ENCODE measurements at places on chromosomes 11 and 22. TPM values are rescaled to one million over a fixed set of nuclear protein-coding genes. Genes with fewer than 3 reads are reported as not detected.

GRCh38 chr11:111357150-111358037 is 21.7 kb downstream of the POU2AF1 start:
- no peak overlapping the region for H3K4me3 ChIP-seq
- H3K27ac ChIP-seq = no peak overlapping the region
- no peaks in the 10 kb centered on the region for H3K36me3 ChIP-seq
- no peaks in the 10 kb centered on the region for H3K4me1 ChIP-seq
- no peaks in the 10 kb centered on the region for H3K27me3 ChIP-seq

DNA sequence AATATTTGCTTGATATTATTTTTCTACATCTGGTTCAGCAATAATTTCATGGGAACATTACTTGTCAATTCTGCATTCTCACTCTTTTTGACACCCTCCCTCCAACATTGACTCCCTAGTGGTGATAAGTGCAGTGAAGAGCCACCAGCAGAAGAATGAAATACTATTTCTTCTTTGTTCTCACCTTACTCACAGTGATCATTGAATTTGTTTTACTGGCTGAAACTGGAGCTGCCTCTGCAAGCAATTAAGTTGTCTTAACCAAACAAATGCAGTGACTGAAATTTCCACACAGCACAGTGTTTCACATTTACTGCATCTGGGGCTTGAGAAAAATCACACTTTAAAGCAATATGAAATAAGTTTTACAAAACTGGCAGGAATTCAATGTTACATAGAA is 189.8 kb downstream of the JRKL start:
- DNase-seq = no peak
- H3K27me3 ChIP-seq = no peaks in the 10 kb centered on the region
- peaks cover 6% of the 10 kb centered on the region for H3K4me1 ChIP-seq

Gene MMP12
- not detected for total RNA-seq

DNA sequence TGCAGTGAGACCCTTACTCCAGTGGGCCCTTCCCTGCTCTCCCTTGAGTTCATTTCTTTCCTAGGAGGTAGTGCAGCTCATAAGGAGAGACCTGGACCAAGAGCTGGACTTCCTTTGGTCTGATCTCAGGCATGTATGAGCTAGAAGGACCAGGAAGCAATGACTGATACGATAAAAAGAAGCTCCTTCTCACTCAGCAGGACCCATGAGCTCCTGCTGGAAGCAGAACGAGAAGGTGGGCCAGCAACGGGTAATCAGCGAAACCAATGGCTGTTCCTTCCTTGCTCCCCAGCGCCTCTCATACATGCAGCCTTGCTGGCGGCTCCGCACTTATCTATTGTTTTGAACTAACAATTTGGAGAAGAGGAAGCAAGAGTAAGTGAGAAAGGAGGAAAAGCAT is 56.8 kb downstream of the RPUSD4 start:
- H3K27me3 ChIP-seq = no peaks in the 10 kb centered on the region
- H3K4me3 ChIP-seq = no peak overlapping the region
- no peak for DNase-seq
- H3K36me3 ChIP-seq = no peaks in the 10 kb centered on the region

GRCh38 chr11:119374632-119375336 is 6.7 kb downstream of the USP2 start:
- H3K4me3 ChIP-seq = no peak overlapping the region
- DNase-seq = no peak
- H3K27ac ChIP-seq = no peak overlapping the region

GRCh38 chr22:26768156-26768515 is 110.7 kb downstream of the MIAT start:
- H3K4me1 ChIP-seq = no peaks in the 10 kb centered on the region
- no peaks in the 10 kb centered on the region for H3K36me3 ChIP-seq
- DNase-seq = no peak
- no peaks in the 10 kb centered on the region for H3K27me3 ChIP-seq
- no peak overlapping the region for H3K27ac ChIP-seq

Gene MMP27
- total RNA-seq = not detected

GRCh38 chr11:74506823-74507222 is 13.3 kb upstream of the LIPT2 start:
- no peak overlapping the region for H3K27ac ChIP-seq
- no peaks in the 10 kb centered on the region for H3K36me3 ChIP-seq
- H3K4me3 ChIP-seq = no peak overlapping the region
- no peak for DNase-seq

DNA sequence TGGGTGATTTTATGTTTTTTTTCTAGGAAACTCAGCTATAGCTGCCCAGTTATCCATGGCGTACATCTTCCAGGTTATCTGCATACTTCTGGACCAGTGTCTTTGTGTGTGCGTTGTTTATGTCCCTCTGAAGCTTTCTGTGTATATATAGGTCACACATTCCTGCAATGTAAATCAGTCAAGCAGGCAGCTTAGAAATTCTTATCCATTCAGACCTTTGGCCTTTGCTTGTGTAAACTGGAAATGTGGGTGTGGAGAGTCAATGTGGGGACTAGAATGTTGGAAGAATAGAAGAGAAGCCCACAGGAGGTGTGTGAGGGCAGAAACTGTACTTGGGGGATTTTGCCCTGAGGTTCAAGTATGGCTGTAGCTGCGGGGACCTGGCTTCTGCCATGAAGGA is 51.7 kb downstream of the BARX2 start:
- no peak overlapping the region for H3K4me3 ChIP-seq
- no peaks in the 10 kb centered on the region for H3K27me3 ChIP-seq
- H3K4me1 ChIP-seq = no peaks in the 10 kb centered on the region

DNA sequence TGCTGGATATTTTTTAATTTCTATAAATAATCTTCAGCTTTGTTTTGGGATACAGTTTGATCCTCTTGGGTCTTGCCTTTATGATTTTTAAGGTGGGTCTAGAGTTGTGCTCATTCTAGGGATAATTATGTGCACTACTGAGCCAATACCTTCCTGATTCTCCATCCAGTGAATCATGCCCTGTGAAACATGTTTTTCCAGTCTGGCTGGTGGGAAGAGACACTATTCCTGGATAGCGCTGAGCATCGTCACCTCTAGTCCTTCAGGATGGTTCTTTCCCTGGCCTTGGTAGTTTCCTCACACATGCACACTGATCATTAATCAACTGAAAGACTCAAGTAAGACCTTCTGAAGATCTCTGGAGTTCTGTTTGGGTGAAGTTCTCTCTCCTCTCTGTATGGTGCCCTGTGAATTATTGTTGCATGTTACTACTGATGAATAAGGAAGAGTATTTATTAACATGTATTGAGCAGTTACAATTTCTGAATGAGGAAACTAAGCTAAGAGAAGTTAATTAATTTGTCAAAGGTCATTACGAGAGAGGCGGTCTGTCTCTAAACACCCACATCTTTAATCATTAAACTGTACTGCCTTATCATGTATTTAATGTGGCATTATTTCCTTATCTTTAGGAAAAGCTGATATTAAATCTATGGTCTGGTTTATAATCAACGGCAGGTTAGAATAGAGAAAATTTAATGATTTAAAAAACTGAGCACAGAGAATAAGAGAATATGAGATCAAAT is 39.1 kb upstream of the LIPT2 start:
- no peaks in the 10 kb centered on the region for H3K27me3 ChIP-seq
- H3K36me3 ChIP-seq = no peaks in the 10 kb centered on the region
- no peak overlapping the region for H3K27ac ChIP-seq
- H3K4me1 ChIP-seq = no peaks in the 10 kb centered on the region

Gene DEUP1
- not detected for total RNA-seq

- no peak overlapping the region for H3K27ac ChIP-seq
- no peak overlapping the region for H3K4me3 ChIP-seq
- no peak for DNase-seq
- H3K4me1 ChIP-seq = peaks cover 18% of the 10 kb centered on the region
Measured at GRCh38 chr11:76796511-76797198, 13.5 kb downstream of the TSKU start.

Gene ROM1
- total RNA-seq = 2.2 TPM

DNA sequence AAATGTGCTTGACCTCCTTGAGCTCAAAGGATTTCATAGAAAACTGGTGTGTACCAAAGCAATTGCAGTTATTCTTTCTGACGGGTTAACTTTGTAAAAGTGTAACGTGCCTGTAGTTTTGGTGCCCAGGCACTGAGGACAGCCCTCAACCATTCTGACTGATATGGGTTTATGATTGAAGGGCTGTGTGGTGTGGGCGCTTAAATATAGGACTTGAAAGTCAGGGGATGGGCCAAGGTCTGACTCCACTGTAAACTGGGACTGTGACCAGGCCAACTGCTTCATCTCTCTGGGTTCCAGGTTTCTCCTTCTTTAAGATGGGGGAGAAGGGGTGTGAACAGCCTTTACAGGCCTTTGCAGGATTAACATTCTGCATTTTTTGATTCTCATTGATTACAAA is 191.1 kb upstream of the ARHGAP20 start:
- H3K27me3 ChIP-seq = no peaks in the 10 kb centered on the region
- no peaks in the 10 kb centered on the region for H3K4me1 ChIP-seq
- H3K4me3 ChIP-seq = no peak overlapping the region
- H3K27ac ChIP-seq = no peak overlapping the region
- DNase-seq = no peak

Gene MS4A2
- not detected for total RNA-seq

Gene HIC2
- total RNA-seq = 30.2 TPM

Gene ANKK1
- total RNA-seq = 0.22 TPM

Gene ARHGAP1
- 11.8 TPM for total RNA-seq

Gene KIRREL3
- total RNA-seq = 1.1 TPM

GRCh38 chr22:47779474-47779873 is 1017.0 kb downstream of the TBC1D22A start:
- no peaks in the 10 kb centered on the region for H3K27me3 ChIP-seq
- no peaks in the 10 kb centered on the region for H3K36me3 ChIP-seq
- H3K27ac ChIP-seq = no peak overlapping the region
- peak; percentile 36 for DNase-seq

GRCh38 chr11:70490208-70490607 is 91.9 kb downstream of the CTTN start:
- no peaks in the 10 kb centered on the region for H3K4me1 ChIP-seq
- H3K4me3 ChIP-seq = no peak overlapping the region
- no peaks in the 10 kb centered on the region for H3K36me3 ChIP-seq
- DNase-seq = no peak
- no peak overlapping the region for H3K27ac ChIP-seq
- no peaks in the 10 kb centered on the region for H3K27me3 ChIP-seq

DNA sequence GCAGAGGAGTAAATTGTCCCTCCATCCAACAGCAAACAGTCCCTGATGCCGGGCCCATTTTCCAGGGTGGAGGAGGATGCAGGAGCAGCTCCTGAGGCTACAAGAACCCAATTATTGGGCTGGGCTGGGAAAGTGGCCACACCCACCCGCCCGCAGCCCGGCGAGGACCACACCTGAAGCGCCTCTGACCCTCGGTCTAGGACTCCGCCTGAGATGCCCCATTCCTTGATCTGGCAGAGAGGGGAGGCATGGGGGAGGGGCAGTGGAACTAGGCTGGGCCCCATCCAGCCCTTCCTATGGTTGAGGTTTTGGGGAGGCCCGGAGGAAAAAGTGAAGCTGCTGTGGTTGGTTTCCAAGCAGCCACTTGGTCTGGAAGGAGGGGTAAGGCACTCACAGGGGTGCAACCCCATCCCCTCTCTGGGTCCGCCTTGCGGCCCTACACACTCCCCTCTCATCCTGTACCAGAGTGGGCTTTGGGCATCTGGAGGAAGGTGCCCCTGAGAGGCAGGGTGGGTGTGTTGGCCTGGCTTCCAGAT is 2.4 kb upstream of the LGALS1 start:
- peaks cover 8% of the 10 kb centered on the region for H3K27me3 ChIP-seq
- no peak overlapping the region for H3K4me3 ChIP-seq
- no peaks in the 10 kb centered on the region for H3K4me1 ChIP-seq
- DNase-seq = no peak

Gene ARHGAP20
- not detected for total RNA-seq

GRCh38 chr22:29315286-29316140 is at the start of gene RASL10A:
Gene RASL10A, minus strand, starts transcription at chr22:29315697. Its CDS starts 451 bp downstream, at chr22:29315246.
- no peak within 1 kb of the TSS for H3K27ac ChIP-seq
- peaks cover 62% of the 10 kb centered on the region for H3K27me3 ChIP-seq
- H3K4me1 ChIP-seq = peaks cover 11% of the 10 kb centered on the region
- no peaks in the 10 kb centered on the region for H3K36me3 ChIP-seq
- H3K4me3 ChIP-seq = peak within 1 kb of the TSS; percentile 50

GRCh38 chr11:9982796-9983579 is 311.0 kb downstream of the SBF2 start:
- no peak overlapping the region for H3K4me3 ChIP-seq
- no peaks in the 10 kb centered on the region for H3K27me3 ChIP-seq
- H3K27ac ChIP-seq = peak overlapping the region; percentile 11

Gene BRMS1
- total RNA-seq = 34.6 TPM

DNA sequence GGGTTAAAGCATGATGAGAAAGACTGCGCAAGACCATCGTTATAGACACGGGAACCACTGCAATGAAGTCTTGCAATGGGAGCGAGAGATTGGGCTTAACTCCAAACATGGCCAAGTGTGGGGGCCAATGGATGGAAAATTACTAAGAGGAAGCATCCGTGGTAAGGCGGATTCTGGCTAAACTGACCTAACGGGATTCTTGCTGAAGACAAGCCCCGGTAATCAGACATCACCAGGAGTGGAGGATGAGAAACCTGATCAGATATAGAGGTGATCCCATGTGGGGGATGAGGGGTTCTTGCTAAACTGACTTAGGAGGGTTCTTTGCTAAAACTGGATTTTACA is 5.8 kb upstream of the SYNGR1 start:
- H3K4me1 ChIP-seq = peaks cover 7% of the 10 kb centered on the region
- H3K27ac ChIP-seq = no peak overlapping the region
- H3K4me3 ChIP-seq = no peak overlapping the region
- peaks cover 7% of the 10 kb centered on the region for H3K27me3 ChIP-seq

- H3K27me3 ChIP-seq = no peaks in the 10 kb centered on the region
- H3K27ac ChIP-seq = no peak overlapping the region
- no peak for DNase-seq
- no peaks in the 10 kb centered on the region for H3K4me1 ChIP-seq
Measured at GRCh38 chr11:110928391-110928790, 216.2 kb upstream of the ARHGAP20 start.

Gene GRM5
- not detected for total RNA-seq

GRCh38 chr22:21025763-21026755 is 6.3 kb downstream of the SLC7A4 start:
- no peak overlapping the region for H3K4me3 ChIP-seq
- DNase-seq = no peak
- no peaks in the 10 kb centered on the region for H3K36me3 ChIP-seq
- H3K4me1 ChIP-seq = no peaks in the 10 kb centered on the region
- no peak overlapping the region for H3K27ac ChIP-seq

DNA sequence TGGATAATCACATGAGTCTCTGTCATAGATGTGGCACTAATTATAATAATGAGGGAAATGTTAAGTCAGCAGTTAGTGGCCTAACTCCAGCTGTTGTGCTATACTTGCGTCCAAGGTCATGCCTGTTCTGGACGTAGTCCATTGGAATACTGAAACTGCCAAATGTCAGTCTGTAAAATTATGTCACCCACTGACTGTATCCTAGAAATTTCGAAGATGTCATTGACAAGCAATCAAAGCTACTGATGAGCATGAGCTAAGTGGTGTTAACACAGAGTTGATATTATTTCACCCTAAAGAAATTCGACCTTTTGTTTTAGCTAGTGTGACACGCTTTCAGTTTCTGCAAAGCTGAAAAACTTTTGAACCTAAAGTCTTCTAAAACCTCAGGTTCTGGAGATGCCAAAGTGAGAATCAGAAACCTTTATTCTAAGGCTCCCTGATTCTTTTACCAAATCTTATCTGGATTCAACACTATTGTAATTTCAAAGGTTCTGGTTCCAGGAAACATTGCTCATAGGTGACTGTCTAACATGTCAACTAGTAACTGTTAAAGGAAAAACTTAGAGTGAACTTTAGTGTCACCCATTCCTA is 14.9 kb upstream of the ME3 start:
- H3K27me3 ChIP-seq = no peaks in the 10 kb centered on the region
- H3K36me3 ChIP-seq = no peaks in the 10 kb centered on the region
- H3K4me1 ChIP-seq = peaks cover 19% of the 10 kb centered on the region
- no peak for DNase-seq
- no peak overlapping the region for H3K4me3 ChIP-seq

All from neural progenitor cell (in vitro differentiated cells).